ENCODE measurements at places on chromosomes 4 and X.

- no peak for DNase-seq
These were observed 43.1 kb downstream of the MAB21L2 start for GRCh38 chr4:150625033-150625432.

DNA sequence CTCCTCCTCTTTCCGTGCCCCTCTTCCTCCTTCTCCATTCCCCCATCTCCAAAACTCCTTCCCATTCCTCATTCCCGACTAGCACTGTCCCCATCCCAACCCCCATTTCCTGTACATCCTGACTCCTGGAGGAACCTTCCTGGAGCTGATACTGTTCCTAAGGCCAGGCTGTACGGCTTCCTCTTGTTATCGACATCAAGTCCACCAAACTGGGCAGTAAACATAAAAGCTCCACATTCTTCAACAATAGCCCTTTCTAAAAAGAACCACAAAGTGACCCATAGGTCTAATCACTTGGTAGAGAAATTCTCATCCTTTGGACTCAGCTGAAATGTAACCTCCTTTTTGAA, 22.9 kb downstream of the AWAT2 start:
- no peak for DNase-seq

GRCh38 chr4:87042986-87043820, 108.4 kb downstream of the AFF1 start:
- no peak for DNase-seq

DNA sequence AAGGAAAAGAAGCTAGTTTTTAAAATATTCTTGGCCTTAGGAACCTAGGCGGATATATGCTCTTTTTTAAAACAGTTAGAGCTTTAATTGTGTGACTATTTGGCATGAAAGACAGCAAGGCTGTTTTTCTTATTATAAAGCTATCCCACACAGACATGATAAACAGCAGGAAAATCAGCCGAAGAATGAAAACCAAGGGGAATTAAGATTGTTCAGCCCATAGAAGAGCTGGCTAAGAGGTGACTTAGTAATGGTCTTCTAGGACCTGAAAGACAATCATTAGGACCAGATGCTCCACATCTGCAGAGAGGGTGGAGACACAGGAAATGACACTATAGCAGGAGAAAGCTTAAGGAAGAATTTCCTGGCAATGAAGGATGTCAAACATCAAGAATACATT, 171.4 kb upstream of the NRK start:
- DNase-seq, result no peak

- no peak for DNase-seq
These were observed 45.4 kb downstream of the CXorf58 start for GRCh38 chrX:23952984-23953907.

- DNase-seq, result no peak
These were observed 120.1 kb downstream of the SNCA start for GRCh38 chr4:89716893-89717292.

DNA sequence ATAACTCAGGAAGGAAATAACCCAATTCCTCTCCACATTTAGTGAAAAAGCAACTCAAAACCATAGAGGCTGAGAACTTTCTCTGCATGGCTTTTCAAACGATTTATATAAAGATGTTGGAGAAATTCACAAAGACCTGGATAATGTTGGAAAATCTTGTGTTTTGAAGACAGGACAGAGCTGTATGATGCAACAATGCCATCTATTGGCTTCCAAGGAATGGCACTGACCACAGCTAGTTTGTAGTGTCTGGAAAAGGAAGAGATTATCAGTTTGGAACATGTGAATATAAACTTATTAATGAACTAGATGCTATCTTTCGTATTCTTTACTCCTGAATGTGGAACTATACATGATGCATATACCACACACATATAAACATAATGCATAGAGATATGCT, 503.6 kb downstream of the IL1RAPL1 start:
- DNase-seq, result no peak

- DNase-seq, result no peak
These were observed 152.2 kb downstream of the ASMT start for GRCh38 chrX:1767026-1767425.

DNA sequence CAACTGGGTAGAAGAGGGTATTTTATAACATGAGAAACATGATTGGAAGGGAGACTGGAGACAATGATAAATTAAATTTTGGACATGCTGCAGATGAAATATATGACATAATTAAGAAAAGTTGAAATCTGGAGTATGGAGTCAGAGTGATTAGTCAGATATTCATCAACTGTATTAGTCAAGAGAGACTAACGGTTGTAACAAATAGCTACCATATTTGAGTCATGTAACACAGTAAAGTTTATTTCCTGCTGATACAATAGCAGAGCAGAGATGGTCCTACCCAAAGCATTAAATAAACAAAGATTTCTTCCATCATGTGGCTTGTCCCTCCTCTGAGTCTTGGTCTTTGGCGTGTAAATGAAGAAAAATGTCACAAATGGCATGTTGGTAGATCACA, 321.3 kb downstream of the GALNTL6 start:
- no peak for DNase-seq

DNA sequence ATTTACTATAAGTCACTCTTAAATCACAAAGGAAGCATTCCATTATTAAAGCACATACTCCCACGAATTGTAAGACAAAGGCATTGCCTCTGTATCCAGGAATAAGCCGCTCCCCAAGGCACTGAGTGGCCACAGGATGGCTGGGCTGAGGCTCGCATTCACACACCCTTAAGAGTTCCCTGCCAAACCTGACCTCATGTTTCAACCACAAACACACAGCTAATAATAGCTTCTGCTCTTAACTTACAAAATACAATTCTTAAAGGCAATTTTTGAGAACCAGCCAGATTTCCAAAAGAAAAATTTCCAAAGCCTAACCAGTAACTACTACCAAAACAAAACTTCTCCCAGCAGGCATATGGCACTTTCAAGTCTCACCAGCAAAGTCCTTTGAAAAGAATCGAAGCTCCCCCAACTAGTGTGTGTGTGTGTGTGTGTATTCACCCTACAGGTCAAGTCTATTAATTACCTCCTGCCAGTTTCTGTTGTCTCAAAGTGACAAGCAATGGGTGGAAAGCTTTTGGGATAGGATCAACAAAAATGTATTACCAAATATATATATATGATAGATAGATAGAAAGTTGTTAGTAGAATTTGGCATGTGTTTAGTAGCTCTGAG, 36.0 kb downstream of the ARHGAP6 start:
- DNase-seq, result no peak

DNA sequence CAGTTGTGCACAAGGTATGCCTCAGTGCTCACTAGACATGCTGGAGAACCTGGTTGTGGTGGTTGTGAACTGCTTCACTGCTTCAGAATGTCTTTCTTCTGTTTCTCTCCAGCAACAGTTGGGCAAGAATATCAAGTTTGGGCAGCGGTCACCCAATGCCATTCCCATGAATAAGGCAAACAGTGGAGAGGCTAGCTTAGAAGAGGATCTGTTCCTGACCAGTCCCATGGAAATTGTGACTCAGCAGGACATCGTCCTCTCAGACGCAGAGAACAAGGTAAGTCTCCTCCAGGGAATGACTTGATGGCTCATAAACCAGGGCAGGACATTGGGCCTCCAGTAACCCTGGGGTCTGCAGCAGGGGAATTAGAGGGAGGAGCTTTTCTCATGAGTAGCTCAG, 79.9 kb downstream of the AASDH start:
- DNase-seq, result no peak

DNA sequence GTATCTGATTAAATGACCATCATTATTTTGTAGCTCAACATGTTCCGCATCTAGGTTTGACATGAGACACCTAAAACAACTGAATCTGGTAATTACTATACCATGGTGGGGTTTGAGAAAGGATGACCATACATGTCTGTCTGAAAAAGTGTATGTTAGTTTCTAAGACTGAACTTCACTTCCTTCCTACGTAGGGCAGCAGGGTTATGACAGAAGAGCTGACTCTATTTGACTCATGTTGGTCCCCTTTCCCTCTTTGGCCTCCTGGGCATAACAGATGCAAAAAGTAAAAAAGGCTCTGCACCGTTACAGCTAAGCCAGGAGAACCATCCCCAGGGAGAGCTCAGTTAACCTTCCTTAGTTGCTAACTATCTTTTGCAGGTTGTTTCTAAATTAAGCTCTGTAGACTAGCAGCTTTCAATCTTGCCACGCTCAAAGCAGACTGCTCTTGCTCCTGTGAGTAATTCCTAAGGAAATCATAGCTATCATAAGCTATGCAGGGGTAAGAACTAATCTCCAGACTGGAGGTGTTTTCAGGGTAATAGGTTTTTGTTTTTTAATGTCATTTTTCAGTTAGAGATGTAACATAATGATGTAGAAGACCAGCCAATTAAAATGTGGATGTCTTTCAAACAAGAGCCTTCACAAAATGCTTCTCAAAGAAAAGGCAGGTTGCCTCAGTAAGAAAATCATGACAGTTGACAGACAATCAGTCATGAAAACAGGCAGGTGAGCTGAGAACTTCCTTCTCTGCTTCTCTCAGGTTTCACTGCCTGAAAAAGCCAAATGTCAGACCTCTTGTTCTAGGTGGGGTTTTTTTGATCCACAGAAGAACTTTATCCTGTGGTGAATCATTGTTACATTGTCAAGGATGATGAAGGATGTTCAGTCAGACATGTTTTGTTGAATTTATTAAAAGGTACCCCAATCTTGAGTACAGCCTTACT, 66.9 kb upstream of the DAPP1 start:
- no peak for DNase-seq

All from stimulated activated CD4-positive, alpha-beta T cell treated with anti-CD3 and anti-CD28 coated beads, TNF-alpha, amount 100 ng/mL, for 1 hour (primary cell).